NCI-H1105 treated with DMSO at 0.1 percent for 48 hours (cell line): ENCODE measurements at places on chromosomes 4 and X.

- DNase-seq: no peak
Observed at GRCh38 chr4:20612313-20612712, 87.9 kb upstream of the PACRGL start.

GRCh38 chr4:24937917-24938281, 25.1 kb upstream of the CCDC149 start:
- DNase-seq: no peak

DNA sequence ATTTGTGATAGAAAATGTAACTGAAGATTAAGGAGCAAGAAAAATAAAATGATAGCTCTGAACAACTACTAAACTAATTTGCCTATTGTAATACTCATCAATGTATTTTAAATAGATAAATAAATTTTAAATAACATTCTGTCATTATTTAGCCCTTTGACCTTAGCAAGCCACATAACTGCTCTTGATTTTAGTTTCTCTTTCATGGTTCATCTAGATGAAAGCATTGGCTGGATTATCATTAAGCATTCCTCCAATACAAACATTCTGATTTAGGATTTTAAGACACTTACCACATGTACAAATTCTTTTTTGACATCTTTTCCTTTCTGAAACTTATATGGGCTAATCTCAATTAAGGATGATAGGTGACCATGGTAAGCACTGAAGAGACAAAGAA, 8.5 kb downstream of the ETNPPL start:
- DNase-seq: no peak

GRCh38 chrX:111410590-111411078, 1.4 kb downstream of the DCX start:
- DNase-seq: no peak

- no peak for DNase-seq
Observed at GRCh38 chr4:1975391-1975801, 33.4 kb downstream of the NELFA start.

GRCh38 chr4:1249731-1250526, 999 bp upstream of the CTBP1 start:
- no peak for DNase-seq

- no peak for DNase-seq
Observed at GRCh38 chrX:118143578-118143977, 27.0 kb upstream of the KLHL13 start.

GRCh38 chr4:163865010-163865409, 370.5 kb downstream of the TMA16 start:
- DNase-seq: no peak

- no peak for DNase-seq
Observed at GRCh38 chr4:77567549-77567948, 38.1 kb upstream of the CXCL13 start.

DNA sequence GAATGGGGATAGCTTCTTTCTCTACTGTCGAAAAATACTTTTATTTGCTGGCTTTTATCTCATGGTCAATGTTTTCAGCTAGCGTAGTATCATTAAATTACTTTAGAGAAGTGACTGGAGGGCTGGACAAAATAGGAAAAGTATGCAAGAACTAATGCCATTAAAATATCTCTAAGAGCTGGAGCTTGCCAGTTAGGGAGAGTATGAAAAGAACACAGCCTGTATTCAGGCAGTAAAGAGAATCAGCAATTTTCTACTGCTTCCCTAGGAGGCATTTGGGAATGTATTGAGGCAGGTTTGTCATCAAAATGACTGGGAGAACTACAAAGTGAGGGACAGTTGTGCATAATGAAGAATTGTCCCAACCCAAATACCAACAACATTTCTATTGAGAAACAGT, 43.0 kb upstream of the FTHL17 start:
- DNase-seq: no peak

- DNase-seq: peak; percentile 0
Observed at GRCh38 chr4:130563185-130563888, 1467.4 kb downstream of the C4orf33 start.

DNA sequence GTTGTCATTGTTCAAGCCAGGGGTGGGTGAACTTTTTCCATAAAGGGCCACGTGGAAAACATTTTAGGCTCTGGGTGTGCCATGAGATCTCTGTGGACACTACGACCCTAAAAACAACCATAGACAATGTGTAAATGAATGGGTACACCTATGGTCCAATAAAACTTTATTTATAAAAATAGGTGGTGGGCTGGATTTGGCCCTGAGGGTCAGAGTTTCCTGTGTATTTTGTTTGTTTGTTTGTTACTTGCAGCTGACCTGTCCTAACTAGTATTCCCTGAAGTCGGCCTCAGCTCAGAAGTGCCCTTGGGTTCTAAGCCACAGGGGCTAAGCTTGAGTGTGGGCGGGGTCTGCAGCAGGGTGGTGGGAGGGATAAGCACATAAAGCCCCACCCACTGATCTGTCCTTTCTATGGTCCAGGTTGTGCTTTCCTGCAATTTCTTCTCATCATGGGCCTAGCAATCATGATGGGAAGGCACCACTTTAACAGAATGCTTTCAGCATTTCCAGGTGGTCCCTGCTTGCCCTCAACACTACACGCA, 17.2 kb upstream of the DRD5 start:
- DNase-seq: no peak

DNA sequence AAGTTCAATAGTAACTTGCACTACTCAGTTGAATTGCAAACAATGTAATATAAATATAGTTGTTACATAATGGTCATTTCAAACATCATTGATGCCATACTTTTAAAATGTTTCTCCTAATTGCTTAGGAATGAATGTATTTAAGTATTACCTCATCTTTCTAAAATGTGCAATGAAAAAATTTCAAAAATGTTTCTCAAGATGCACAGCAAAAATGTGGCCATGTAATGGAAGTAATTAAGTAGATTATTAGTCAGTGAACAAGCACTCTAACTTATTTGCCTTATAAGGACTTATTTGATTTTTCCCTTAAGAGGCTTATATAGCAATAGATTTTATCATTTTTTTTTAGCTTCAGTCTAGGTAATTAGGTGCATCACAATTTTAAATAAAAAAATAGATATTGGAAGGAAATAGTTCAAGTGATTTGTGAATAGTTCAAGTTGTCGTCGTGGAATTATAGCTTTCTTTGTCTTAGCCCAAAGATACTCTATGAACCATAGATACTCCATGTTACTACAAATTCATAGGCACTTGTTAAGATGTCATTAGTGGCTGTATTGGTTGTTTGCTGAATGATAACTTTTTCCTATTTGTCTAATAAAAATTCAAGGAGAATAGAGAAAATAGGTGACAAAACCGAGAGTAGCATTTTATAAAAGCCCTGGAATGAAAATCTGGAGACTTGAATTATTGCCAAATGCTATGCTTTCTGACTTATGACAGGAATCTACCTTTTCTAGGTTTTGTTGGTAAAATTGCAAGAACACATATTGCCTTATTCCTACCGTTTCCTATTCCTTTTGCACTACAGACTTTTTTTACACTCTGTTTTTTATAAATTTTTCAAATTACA, 118.5 kb downstream of the TLL1 start:
- DNase-seq: no peak

- DNase-seq: no peak
Observed at GRCh38 chr4:133802359-133803140, 399.0 kb downstream of the PABPC4L start.

GRCh38 chrX:31297881-31298280, 226.0 kb upstream of the FTHL17 start:
- DNase-seq: no peak

GRCh38 chrX:111519215-111519614, 7.8 kb downstream of the SERTM2 start:
- DNase-seq: peak; percentile 7

GRCh38 chrX:14873676-14874049, 442 bp downstream of the MOSPD2 start:
- DNase-seq: no peak

DNA sequence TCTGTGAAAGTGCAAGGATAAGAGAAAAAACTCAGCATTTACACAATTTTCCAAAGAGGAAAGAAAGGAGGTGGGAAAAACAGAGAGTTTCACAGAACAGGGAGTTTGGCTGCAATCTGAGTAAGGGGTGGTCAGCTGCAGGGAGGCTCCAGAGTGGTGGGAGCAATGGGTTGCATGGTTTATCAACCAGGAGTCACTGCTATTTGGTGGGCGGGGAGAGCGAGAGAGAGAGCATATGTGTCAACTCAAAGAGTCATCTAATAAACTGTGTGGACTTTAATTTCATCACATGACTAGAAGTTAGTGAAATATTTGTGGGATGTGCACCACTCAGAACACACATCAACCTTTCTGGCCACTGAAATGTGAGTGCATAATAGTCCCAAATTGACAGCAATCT, 94.6 kb downstream of the FAM13A start:
- DNase-seq: no peak

GRCh38 chr4:39700554-39700953, 2.6 kb downstream of the UBE2K start:
- no peak for DNase-seq

DNA sequence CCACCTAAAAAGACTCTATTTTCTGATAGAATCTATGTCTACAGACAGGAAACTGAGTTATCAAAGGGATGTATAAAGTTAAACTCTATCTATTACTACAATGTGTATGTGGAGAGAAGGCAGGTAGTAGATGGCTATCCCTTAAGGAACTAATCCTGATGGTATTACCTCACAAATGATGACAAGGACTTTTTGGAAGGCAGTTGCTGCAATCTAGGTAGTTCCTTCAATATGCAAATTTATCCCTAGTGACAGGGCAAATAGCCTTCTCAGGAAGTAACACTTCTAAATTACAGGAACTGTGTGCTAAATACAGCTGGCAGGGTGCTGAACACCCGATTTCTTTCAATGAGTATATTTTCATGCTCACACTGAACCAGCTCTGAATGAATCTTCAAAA, 177.4 kb downstream of the COL25A1 start:
- no peak for DNase-seq

DNA sequence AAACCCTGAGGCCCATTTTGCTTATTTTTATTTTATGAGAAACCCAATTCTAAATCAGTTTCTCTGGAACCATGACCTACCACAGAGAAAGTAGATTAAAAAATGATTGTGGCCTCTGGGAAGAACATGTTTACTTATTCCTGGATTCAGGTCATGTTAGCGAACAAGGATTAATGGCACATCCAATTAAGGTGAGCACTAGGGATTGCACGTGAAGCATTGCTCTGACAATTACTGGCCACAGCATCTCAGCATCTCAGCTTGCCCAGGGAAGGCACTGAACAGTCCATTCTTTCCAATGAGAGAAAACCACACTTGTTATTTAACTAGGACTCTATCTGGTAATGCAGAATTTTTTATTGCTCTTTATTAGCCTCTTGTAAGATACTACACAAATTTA, 119.8 kb downstream of the ZNF330 start:
- no peak for DNase-seq

DNA sequence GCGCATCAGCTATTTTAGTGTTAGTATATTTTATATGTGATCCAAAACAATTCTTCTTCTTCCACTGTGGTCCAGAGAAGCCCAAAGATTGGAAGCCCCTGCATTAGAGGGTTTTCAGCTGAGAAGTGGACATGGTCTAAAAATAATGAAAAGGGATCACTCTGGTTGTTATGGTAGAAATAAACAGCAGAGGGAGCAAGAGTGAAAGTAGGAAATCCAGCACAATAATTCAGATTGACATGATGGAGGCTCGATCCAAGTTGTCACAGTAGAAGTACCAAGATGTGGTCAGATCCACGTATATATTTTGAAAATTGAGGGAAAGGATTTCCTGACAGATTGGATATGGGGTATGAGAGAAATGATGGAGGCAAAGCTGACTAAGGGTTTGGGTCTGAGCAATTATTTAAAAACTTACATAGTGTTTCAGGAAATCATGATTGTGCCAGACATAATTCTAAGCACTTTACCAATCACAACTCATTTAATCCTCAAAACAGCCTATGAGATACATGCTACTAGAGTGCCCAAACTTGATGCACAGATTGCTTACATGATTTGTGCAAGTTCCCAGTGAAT, 17.0 kb upstream of the TMEM144 start:
- DNase-seq: peak; percentile 27

DNA sequence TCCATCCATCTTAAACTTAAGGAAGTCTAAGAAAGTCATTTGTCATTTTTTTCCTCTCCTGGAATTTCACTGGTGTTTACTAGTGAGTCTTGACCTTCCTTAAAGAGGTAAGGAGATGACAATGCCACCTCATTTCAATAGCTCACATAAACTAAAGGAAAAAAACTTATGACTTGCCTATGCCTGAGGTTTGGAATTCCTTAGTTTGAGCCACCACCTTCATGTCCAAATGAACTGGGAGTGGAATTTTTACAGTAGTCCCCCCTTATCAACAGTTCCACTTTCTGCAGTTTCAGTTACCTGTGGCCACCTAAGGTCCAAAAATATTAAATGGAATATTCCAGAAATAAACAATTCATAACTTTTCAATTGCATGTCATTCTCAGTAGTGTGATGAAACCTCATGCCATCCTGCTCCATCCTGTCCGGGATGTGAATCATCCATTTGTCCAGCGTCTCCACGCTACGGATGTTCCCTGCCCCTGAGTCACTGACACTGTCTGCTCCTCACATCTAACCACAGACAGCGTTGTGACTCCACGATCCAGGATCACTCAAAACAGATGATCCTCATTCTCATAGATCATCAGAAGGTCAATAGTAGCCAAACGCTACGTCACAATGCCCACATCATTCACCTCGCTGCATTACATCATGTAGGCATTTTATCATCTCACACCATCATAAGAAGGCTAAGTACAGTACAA, 177.4 kb downstream of the SH3KBP1 start:
- no peak for DNase-seq

GRCh38 chr4:112270640-112271421, 14.9 kb downstream of the TIFA start:
- DNase-seq: no peak

GRCh38 chr4:54217642-54218495, 11.2 kb upstream of the PDGFRA start:
- DNase-seq: peak; percentile 69

GRCh38 chr4:10577508-10578426, 106.8 kb downstream of the CLNK start:
- DNase-seq: peak; percentile 43

DNA sequence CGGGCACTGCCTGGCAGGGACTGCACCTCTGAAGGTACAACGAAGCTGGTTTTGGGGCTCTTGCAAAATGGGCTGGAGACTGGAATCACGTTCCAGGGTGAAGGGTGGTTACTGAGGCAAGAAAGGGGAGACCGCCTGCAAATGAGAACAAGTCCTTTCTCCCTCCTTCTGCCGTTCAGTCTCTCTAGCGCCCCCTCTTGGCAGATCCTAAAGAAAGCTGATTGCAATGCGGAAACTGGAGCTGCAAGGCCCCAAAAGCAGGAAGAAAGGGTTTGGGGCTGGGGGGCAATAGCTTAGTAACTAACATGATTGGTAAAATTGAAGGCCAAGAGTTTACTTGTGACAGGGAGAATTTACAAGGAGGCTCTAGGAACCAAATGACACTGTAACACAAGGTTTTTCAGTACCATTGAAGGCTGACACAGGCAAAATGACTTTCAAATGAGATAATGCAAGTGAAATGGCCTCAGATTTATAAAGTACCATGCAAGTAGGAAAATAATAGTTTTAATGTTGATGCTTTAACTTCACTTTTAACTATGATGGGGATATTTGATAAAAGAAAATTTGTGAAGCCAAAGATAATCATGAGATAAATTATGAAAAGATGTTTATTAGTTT, 222.7 kb upstream of the HAND2 start:
- no peak for DNase-seq
